ENCODE measurements at places on chromosomes 1 and 21.

GRCh38 chr1:159171688-159172501, 480 bp downstream of the CADM3 start:
- DNase-seq: no peak

- DNase-seq: no peak
Measured at GRCh38 chr21:34154878-34155277, 81.5 kb downstream of the MRPS6 start.

DNA sequence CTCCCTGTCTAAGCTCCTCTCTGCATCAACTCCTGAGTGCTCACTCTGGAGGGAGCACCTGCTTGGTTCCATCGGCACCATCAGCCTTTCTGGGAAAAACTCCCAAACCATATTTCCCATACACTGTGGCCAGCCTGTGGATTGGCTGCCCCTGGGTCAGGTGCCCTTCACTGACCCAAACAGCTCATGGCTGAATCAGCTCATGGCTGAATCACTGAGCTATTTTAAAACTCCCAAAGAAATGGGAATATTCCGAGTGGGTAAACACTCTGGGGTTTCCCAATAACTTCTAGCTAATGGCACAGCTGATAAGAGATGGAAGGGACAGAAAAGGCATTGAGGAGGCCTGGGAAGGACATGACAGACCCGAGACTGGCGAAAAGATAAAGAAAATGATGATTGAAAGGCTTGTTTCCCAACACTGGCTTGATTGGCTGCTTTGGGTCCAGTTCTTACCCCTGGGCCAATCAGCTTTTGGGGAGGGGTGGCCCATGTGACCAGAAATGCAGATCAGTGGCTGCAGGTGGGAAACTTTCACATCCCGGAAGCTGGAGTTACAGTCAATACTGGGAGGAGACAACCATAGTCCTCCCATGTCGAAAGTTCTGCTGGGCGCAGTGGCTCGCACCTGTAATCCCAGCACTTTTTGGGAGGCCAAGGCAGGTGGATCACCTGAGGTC, 37.3 kb upstream of the KAZN start:
- DNase-seq: no peak

DNA sequence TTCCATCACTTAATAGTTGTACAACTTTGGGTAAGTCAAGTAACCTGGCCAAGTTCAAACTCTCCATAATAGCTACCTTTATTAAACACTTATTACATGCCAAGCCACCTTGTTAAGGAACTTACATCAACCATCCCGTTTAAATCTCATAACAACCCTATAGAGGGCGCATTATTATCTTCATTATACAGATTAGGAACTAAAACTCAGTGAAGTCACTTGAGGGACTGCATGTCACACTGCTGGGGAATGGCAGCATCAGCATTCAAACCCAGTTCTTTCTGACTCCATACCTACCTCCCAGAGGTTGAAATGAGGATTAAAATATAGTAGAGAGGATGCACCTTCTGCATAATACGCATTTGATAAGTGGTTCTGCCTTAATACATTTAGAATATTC, 47.1 kb upstream of the PLA2G2C start:
- DNase-seq: no peak

- no peak for DNase-seq
Measured at GRCh38 chr1:5855196-5855897, 136.9 kb downstream of the NPHP4 start.

GRCh38 chr1:78254517-78254916, 208.8 kb downstream of the GIPC2 start:
- no peak for DNase-seq

DNA sequence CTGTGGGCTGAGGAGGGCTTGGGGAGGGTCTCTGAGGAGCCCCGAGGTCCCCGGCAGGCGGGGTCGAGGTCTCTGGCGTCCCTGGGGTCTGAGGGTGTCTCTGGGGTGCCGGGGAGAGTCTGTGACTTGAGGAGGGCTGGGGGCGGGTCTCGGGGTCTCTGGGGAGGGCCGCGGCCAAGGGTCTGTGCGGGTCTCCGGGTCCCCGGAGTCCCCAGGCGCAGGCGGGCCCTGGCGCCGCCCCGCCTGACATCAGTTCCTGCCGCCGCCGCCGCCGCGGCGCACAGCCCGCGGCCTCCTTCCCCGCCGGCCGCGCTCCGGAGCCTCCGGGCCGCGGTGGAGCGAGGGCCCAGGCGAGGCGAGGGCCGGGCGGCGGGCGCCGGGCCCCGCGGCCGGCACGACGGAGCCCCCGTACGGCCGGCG, at the start of gene PLEKHM2:
Gene PLEKHM2 (plus strand): TSS at position 279 of the 420 bp plus-strand sequence. CDS start 239 bp downstream, outside the sequence.
- peak; percentile 63 for DNase-seq

DNA sequence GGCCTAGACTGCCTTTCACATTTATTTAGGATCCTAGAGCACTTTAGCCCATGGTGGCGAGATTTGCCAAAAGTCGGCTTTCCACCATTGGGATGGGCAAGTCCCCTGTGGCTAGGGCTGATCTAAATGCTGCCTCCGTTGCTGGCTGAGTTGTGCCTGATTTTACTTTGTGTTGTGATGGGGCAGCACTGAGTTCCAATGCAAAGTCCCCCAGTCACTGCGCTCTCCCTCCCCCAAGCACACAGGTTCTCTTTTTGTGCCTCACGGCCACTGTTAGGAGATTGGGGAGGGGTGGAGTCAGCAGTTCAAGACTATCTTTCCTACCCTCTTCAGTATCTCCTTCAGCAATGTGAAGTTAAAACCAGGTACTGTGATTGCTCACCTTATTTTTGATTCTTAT, 66.7 kb upstream of the COX20 start:
- no peak for DNase-seq

DNA sequence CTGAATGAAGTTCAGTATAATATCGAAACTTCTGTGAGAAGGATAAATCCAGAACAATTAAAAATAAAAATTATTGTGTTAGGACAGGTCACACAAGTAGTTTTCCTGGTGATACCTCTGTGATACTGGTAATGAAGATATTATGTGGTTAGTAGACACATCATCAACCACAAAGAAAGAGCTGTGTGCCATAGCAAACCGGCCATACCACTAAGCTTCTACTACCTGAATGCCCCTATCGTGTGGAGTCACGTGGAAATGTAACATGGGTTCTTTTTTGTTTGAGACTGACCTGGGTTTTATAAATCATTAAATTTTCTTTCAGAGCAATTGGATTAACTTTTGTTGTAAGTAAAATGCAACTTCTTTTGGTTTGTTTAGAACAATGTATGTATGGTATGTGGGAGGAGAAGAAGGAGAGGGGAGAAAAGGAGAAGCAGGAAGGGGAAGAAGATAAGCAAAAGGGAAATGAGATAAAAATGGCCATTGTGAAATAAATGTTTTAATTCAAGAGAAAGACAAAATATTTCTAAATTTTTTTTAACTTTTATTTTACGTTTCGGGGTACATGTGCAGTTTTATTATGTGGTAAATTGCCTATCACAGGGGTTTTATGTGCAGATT, 58.2 kb upstream of the LRRC8B start:
- no peak for DNase-seq

DNA sequence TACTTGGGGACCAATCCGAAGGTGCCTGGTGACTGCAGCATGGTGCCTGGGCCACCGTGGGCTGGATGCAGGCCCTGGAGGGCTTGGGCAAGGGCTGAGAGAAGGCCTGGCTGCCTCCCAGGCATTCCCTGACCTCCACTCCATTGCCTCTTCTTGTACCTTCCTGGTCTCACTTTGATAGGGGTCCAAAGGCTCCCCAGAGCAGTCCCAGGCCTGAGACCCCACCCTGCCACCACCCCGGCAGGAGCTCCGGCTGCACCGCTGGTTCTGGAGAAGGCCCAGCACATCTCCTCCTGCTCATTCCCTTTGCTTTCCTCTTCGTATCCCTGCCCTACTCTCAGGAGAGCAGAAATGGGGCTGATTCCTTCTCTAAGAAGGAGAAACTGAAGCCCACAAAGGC, 133.3 kb upstream of the IPO9 start:
- no peak for DNase-seq

- DNase-seq: peak; percentile 28
Measured at GRCh38 chr1:6012529-6013318, 20.5 kb upstream of the NPHP4 start.

DNA sequence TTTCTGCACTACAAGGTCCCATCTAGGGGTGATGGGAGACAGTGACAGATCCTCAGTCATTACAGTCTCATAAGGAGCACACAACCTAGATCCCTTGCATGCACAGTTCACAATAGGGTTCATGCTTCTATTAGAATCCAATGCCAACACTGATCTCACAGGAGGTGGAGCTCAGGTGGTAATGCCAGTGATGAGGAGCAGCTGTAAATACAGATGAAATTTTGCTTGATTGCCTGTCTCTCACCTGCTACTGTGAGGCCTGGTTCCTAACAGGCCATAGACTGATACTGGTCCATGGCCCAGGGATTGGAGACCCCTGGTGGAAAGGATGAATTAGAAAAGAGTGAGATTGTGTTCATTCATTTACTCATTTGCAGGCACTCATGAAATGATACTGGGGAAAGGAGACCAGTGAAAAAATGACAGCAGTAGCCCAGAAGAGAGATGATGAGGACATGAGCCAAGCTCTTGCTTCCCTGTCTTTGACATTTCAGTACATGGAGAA, 251.6 kb upstream of the DUSP10 start:
- no peak for DNase-seq

DNA sequence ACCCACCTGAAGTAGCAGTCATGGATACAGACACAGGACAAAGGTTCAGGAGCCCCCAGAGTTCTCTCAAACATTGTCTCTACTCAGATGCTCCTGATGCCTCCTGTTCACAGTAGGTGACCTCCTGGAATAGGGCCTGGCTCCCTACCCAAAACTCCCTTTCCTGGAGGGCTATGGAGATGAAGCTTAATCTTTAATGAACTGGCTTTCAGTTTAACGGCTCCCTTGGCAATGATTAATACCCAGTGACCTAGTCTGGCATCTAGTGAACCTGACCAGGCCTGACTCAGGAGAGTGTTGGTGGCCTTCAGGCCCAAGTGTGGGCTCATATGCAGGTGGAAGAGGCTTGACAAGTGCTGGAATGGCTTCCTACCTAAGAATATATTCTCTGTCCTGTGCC, 65.2 kb upstream of the TRABD2B start:
- DNase-seq: no peak

GRCh38 chr1:186212568-186213224, 162.4 kb downstream of the TPR start:
- DNase-seq: no peak

DNA sequence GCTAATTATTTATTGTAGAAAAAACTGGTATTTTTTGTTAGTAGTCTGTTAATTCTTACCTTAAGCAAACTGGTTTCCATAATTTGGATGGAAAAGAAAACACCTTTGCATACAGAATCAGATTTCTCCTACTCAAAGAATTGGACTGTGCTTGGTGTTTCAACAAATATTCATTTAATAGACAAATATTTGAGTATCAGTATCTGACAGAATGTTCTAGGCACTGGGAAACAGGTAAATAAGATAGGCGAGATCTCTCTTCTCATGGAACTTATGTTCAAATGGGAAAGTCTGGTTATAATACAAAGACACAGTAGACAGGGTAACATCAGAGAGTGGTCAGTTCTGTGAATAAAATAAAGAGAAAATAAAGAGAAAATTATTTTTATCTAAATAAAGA, 119.9 kb downstream of the NOS1AP start:
- no peak for DNase-seq

DNA sequence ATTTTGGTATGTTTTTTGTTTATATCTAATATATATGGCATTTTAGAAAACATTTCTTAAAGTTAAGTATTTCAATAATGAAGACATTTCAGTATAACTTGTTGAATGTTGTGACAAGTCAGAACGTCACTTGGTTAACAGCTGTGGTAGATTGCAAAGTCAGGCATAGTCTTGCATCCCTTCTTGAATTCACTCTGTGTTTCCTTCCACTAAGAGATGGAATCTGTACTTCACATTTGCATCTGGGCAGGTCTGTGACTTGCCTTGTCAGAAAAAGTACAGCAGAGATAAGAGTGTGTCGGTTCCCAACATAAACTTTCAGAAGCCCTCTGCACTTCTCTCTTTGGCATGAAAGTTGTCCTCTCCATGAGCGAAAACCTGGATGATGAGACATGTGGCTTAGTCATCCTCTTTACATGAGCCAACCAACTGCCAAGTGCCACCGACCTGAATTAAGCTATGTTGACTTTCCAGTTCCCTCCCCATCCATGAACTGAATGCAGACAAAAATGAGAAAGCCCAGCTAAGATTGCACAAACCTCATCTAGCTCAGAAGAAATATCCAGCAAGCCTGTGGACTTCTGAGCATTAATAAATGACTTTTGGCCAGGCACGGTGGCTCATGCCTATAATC, 1730.2 kb downstream of the MRPL39 start:
- DNase-seq: no peak

DNA sequence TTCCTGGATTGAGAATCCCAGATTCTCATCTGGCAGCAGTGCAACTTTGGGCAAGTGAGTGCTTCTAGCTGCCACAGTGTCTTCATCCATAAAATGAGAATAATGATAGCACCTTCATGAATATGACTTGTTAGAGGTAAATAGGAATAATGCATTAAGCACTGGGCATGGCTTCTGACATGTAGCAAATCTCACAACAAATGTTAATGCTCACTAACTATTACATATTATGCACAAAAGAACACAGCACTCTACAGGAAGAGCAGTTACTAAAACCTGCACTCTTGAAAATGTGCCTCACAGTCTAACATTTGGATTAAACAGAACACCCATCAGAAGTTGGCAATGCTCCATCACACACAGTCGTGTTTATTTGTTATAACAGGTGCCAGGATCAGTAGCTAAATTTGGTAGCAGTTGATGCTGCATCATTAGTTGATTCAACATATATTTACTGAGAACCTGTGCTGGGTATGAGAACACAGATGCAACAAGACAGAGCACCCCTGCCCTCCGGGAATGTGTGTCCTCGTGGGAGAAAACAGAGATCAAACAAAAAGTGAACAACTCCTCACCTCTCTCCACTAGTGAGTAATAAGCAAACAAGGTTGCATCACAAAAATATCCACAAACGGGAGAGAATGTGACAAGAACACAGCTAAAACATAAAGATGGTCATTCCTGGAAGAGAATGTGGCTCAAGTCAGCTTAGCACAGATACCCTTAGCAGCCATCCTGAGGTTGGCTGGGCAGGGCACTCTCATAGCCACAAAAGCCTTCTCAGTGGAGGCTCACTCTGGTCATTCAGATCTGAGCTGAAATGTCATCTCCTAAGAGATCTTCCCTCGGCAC, 26.2 kb upstream of the LBR start:
- no peak for DNase-seq

DNA sequence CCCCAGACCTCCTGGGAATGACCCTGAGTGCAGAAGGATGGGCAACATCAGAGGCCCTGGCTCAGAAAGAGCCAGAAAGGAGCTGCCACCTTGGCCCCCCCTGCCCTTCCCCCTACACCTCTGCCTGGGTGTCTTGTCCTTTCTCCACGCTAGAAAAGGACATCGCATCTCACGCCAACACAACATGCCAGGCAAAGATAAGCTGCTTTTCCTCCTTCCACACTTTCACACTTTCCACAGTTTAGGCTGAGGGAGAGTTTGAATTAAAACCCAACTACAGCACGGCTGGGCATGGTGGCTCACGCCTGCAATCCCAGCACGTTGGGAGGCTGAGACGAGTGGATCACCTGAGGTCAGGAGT, 109.5 kb downstream of the SPSB1 start:
- no peak for DNase-seq
